ENCODE measurements at places on chromosomes 7 and 10.

DNA sequence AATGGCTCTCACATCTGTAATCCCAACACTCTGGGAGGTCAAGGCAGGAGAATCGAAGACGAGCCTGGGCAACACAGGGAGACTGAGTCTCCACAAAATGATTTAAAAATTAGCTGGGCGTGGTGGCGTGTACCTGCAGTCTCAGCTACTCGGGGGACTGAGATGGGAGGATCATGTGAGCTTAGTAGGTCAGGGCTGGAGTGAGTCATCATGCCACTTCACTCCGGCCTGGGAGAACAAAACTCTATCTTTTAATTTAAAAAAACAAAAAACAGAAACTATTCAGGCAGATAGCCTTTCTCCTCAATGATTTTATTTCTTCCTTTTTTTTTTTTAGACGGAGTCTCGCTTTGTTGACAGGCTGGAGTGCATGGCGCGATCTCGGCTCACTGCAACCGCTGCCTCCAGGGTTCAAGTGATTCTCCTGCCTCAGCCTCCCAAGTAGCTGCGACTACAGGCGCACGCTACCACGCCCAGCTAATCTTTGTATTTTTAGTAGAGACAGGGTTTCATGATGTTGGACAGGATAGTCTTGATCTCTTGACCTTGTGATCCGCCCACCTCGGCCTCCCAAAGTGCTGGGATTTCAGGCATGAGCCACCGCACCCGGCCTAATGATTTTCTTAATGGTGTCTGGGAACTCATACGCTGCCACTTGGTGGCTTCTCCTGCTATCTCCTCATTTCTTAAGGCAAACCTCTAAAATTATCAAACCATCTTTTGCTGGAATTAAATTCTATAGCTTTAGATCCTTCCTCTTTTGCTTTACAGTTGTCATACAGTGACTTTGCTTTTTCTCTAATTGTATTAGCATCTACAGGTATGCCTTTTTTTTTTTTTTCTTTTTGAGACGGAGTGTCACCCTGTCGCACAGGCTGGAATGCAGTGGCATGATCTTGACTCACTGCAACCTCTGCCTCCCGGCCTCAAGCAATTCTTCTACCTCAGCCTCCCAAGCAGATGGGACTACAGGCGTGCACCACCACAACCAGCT, 22.9 kb downstream of the SRPK2 start:
- DNase-seq, result no peak

- DNase-seq, result no peak
Observed at GRCh38 chr10:97020452-97021400, 165.0 kb downstream of the SLIT1 start.

- no peak for DNase-seq
Observed at GRCh38 chr7:34900891-34901513, 136.3 kb downstream of the DPY19L1 start.

GRCh38 chr7:123657304-123657685, 1.6 kb downstream of the LMOD2 start:
- no peak for DNase-seq

DNA sequence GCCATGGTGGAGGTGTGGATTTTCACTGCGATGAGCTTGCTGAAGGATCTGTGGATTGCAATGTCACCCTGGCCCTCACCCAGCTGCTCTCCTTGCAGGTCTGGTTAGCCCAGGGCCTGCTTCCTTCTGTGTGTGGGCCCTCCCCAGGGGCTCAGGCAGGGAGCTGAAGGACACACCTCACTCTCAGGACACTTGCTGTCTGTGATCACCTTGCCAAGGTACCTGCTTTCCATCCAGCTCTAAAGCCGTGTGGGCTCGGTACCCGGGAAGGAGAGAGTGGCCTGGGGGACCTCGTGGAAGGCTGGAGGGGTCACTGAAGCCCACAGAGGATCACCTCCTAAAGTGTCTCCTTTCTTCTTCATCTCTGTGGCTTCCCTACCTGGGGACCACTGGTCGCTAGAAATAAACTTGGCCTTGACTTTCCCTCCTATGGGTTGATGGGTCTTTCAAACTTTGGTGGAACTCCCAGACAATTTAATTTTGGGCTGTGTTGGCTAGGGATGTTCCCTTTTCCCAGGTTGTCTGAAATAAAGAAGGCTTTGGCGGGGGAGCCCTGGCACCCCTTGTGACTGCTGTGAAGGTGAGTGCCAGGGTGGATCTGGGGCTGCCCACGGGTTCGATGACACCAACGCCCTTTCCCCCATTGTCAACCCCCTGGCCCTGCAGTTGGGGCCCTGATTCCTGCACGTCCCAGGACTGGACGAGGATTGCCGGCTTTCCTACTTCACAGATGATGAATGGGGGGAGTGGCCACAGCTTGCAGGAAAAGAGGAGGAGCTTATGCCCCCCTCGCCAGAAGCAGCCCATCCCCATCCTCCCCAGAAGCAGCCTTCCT, 331.0 kb downstream of the ADARB2 start:
- DNase-seq, result no peak

DNA sequence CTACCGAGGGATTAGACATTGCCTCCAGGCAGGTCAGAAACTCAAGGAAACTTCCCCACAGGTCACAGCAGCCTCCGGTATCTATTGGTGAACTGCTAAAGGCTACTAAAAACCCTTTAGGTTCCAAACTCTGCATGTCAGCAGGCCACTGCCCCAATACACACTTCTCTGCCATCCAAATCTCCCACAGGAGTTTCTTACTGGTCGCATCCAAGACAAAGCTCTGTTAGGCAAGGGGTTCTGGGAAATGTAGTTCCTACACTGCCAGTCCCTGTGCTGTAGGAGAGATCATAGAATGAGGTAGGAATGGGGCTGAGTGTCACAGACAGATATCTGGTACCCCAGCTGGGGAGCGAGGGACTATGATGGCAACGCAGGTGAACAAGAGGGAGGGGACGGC, 757.0 kb upstream of the C7orf33 start:
- DNase-seq, result no peak

GRCh38 chr7:34603711-34604444, 54.1 kb upstream of the NPSR1 start:
- DNase-seq, result no peak

Data from stimulated activated CD8-positive, alpha-beta memory T cell treated with anti-CD3 and anti-CD28 coated beads, Interleukin-15, amount 100 ng/mL, for 1 hour (primary cell).